ENCODE measurements at places on chromosomes 7 and 10.

DNA sequence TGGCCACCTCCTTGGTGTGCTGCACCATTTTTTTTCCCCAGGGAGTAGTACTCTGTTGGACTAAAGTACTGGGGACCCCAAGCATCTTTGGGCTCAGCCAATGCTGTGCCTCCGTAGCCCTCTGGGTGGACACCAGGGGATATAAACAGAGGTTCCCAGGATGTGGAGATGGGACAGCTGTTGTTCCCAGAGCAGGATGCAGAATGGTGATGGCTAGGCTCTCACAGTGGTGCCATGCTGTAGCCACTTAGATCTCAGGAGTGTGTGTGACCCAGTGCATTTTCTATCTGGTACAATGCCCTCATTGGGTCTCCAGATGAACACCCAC is 50.9 kb upstream of the SCIN start:
- DNase-seq = no peak

DNA sequence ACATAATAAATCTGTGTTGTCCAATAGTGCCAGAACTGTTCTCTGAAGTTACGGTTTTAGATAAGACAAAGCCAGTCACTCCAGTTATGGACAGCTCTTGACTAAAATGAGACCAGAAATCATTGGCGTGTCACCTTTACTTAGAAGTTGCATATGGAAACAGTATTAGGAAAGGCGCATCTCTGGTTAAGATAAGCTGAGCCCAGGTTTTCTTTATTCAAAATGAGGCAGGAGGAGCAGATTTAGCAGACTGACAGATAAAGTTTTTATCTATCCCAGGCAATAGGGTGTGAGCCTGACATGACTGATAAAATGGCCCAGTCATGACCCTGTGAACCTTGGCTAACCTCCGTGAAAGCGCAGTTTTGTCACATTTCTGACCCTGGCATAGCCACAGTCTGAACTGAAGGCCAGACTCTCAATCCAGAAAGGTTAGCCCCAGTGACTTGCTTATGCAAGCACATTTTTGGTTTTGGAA is 4.2 kb downstream of the CYP26A1 start:
- no peak for DNase-seq

DNA sequence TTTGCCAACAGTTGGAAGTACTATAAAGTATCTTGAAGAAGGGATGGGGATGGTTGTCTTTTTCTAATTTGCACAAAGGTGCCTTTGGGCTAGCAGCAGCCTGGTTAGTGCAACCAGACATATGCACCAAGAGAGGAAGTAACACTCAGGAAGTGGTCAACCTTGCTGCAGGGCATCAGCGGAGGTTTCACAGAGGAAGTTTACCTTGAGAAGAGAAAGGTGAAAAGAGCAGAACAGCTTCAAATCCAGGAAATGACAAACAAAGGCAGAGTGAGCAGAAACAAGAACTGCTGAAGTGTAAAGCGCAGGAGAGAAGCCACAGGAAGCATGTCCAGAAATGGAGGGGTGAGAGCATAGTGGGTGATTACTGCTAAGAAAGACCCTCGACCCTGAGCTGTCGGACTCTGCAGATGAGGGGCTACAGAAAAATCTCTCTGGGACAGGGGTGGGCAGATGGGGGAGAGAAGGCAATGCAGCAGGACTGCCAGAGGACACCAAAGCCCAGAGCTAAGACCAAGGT is 66.9 kb downstream of the STK17A start:
- peak; percentile 89 for DNase-seq

- peak; percentile 47 for DNase-seq
Observed at GRCh38 chr10:944034-944831, 12.7 kb upstream of the LARP4B start.

GRCh38 chr7:143042159-143042789 is 9.9 kb upstream of the OR6V1 start:
- no peak for DNase-seq

DNA sequence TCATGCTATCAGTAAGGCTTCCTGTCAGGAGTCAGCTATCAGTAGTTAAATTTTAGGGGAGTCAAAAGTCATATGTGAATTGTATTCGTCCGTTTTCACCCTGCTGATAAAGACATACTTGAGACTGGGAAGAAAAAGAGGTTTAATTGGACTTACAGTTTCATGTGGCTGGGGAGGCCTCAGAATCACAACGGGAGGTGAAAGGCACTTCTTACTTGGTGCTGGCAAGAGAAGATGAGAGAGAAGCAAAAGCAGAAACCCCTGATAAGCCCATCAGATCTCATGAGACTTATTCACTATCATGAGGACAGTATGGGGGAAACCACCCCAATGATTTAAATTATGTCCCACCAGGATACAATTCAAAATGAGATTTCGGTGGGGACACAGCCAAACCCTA is 47.1 kb downstream of the KLF6 start:
- DNase-seq = no peak

DNA sequence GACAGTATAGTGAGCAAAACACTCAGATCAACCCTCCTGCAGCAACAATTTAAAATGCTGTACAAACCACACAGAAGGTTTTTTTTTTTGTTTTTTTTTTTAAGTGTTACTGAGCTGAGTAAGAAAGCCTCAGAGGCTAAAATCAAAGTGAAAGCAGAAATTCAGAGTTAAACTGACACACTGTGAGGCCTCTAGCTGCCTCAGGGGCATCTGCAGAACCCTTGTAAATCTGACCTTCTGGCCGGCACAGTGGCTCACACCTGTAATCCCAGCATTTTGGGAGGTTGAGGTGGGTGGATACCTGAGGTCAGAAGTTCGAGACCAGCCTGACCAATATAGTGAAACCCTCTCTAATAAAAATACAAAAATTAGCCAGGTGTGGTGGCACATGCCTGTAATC is 7.4 kb upstream of the GNA12 start:
- peak; percentile 24 for DNase-seq

- peak; percentile 30 for DNase-seq
Observed at GRCh38 chr7:66099551-66100407, 14.9 kb upstream of the CRCP start.

- no peak for DNase-seq
Observed at GRCh38 chr7:44264221-44264931, 61.0 kb downstream of the CAMK2B start.

DNA sequence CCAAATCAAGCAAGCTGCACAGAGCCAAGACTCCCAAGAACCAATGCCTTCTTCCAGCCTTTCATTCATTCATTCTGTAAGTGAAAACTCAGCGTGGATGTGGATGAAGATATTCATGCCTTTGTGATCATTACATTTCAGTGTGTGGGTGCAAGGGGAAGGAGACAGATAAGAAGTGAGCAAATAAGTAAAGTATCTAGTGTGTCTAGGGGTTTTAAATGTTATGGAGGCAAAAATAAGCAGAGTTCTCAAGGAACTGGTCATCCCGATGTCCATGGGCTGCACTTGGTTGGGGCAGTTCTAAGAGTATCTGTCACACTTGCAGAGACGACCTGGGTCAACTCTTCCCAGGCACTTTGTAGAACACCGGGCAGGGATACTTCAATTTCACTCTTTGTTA is 149.1 kb downstream of the KIAA1217 start:
- DNase-seq = no peak

DNA sequence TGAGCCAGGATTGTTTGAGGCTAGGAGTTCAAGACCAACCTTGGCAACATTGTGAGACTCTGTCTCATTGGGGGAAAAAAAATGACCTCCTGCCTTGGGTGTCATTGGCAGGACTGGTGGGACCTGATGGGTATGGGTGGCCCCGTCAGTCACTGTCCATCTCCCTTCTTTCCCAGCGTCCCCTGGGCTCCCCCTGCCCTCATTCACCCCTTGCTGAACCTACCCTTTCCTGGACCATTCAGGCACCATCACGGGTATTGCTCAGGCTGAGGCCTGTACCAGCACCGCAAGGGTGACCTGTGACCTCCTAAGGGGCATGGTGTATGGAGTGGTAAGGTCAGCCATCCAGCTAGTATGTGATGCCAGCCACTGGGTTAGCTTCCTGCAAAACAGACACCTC is 19.4 kb downstream of the ASL start:
- no peak for DNase-seq

DNA sequence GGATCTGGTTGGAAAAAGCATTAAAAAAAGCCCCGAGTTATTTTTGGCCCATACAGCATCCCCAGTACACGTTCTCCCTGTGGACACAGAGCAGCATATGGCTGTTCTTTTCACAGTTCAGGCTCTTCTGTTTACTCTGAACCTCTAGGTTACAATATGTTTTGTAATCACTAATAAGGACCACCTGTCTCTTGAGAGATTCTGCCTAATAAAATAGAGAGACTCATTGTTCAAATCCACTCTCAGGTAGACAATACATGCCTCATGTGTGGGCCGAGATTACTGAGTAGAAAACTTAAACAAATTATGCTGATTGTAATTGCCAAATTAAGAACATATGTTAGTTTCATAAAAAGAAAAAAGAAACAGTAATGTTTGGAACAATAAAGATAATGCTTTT is 647.7 kb downstream of the GRM8 start:
- DNase-seq = no peak

- DNase-seq = no peak
Observed at GRCh38 chr7:100152937-100153666, 4.4 kb downstream of the LAMTOR4 start.

DNA sequence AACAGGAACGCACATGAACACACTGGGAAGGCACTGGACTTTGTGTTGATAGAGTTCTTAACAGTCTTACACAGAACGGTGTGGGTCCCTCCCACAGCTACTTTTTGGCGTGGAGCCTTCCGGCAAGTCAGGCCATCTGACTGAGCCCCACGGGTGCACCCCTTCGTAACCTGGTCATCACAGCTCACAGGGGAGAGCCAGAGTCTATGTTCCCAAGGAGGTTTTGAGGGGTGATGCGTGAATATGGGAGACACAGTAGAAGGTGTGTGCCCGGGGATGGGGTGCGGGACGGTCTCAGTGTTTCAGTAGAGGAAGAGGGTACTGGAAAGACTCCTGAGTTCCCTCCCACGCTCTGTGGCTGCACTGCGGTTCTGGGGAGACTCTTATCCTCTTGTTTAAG is 291.7 kb downstream of the DNAJB6 start:
- no peak for DNase-seq

DNA sequence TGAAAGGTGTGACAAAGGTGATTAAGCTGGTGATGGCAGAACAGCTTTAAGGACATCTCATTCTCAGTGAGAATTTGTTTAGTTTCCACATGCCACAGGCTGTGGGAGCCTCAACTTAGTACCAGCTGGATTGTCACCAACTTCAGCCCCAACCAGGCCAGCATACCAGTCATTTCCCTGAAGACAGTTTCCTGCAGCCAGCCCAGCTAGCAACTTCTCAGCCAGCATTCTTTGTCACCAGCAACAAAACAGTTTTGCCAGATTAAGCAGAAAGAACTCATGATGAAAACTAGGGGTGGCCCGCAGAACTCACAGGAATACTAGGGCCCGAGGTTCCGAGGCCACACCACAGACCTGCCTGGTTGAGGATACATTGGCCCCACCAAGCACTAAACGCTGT is 68.8 kb upstream of the UNC5B start:
- DNase-seq = no peak

DNA sequence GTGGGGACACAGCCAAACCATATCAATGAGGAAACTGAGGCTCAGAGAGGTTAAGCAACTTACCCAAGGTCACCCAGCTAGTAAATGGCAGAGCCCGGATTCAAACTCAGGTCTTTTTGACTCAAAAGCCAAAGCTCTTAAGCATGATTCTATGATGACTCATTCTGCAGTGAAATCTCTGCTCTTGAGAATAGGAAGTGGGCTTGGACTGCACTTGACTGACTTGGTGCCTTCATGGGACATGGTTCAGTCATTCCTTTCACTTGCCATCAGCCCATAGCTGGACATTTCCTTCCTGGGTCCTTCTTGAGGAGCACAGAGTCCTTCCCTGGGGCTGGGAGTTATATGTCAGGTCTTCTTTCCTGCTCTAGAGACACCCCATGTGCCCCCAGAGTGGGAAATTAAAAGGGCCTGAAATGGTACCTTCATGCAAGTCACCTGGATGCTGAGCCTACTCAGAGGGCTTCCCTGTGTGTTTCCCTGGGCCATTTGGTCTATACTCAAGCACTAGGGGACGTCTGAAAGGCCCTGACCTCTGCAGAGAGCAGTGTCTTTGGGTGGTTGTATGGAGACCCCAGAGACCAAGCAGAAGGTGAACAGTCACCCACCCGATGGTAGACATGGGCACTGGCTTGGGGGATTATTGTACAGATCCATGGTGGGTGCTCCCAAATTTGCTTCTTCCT is 62.4 kb upstream of the SDK1 start:
- no peak for DNase-seq

- DNase-seq = no peak
Observed at GRCh38 chr10:77162697-77163096, 474.9 kb downstream of the KCNMA1 start.

DNA sequence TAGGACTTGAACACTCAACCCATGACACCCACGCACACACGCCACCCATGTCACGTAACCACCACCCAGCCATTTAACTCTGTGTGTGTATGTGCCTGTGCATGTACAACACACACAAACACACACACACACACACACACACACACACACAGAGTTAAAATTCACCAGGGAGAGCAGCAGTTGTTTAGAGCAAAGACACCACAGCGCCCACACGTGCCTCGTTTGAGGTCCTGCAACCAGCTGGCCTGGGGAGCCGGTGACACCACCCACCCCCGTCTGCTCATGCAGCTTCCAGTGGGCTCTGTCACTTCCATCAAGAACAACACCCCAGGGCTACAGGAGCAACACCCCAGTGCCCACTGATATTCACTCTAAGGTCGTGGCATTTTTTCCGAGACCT is 97.4 kb downstream of the ELFN1 start:
- no peak for DNase-seq

GRCh38 chr7:53110425-53110824 is 75.0 kb downstream of the POM121L12 start:
- no peak for DNase-seq

DNA sequence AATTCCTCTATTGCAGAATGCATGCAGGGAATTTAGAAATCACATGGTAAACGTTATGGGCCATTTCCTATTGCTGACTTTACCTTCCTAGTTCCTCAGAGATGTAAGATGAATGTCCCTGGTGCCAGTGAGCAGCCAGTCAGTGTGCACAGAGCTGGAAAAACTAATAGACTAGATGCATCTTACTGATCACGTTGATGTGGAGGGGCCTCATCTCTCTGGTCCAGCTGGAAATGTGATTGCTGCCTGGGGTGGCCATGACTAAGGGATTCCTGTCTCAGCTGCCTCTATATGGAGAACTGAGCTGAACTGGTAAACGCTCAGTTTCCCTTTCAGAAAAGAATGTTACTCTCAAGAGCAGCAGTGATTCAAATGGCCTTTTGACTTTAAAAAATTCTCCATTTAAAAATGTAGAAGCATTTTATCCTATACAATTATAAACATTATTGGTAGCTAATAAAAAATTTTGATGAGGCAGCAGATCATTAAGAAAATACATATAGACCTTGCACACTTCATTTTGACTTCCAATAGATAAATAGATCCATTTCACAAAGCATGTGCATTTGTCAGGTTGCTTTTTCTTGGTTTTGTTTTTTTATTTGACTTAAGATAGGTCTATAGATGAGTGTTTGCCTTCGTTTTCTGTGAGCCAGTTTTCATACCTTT is 80.5 kb upstream of the INSYN2A start:
- DNase-seq = no peak

- no peak for DNase-seq
Observed at GRCh38 chr7:116588225-116588624, 63.4 kb downstream of the CAV1 start.
